Activated CD4-positive, alpha-beta T cell treated with anti-CD3 and anti-CD28 coated beads, Interleukin-10, Interleukin-2, amounts not matched to agents 100 ng/mL and 50 ng/mL, durations not matched to agents 16 hours and 8 hours (primary cell): ENCODE measurements at places on chromosomes 12 and 14.

DNA sequence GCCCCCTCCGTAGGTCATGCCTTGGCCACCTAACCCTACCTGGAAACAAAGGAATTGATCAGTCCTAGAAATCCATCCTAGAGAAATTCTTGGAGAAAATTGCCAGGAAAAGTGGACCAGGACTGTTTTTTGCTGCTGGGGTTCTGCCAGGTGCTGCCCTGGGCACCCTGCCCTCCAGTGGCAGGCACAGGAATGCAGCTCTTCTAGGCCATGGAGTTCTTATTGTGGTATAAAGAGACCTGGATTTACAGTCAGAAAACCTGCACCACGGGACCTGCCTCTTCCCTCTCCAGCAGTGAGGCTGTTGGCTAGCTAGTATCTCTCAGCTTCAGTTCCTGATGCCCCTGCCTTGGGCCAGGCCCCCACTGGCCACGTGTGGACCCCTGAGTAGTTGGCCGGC, 59.7 kb downstream of the SLC24A4 start:
- DNase-seq = no peak

GRCh38 chr14:63677891-63678379, 36.3 kb upstream of the WDR89 start:
- no peak for DNase-seq

GRCh38 chr14:105602243-105602750, 75.9 kb downstream of the TMEM121 start:
- no peak for DNase-seq

GRCh38 chr14:65860956-65861611, 448.6 kb downstream of the FUT8 start:
- no peak for DNase-seq

DNA sequence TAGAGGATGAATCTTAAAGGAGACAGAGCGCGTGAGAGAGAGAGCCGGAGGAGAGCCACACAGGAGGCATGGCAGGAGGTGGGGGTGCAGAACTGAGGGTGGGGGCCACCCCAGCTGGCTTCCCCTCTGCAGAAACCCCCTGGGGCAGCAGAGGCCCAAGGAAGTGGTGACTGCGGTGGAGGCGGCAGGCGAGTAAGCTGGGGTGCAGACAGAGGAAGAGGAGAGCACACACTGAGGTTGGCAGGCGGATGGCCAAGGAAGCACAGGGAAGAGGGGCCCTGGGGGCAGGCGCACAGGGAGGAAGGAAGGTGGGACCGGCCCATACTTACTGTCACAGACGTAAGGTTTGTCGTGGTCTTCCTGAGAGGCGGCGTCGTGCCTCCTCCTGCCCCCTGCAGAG, 179.8 kb downstream of the DPF3 start:
- peak; percentile 46 for DNase-seq

- no peak for DNase-seq
Measured at GRCh38 chr14:20905676-20906075, 14.5 kb downstream of the RNASE3 start.

DNA sequence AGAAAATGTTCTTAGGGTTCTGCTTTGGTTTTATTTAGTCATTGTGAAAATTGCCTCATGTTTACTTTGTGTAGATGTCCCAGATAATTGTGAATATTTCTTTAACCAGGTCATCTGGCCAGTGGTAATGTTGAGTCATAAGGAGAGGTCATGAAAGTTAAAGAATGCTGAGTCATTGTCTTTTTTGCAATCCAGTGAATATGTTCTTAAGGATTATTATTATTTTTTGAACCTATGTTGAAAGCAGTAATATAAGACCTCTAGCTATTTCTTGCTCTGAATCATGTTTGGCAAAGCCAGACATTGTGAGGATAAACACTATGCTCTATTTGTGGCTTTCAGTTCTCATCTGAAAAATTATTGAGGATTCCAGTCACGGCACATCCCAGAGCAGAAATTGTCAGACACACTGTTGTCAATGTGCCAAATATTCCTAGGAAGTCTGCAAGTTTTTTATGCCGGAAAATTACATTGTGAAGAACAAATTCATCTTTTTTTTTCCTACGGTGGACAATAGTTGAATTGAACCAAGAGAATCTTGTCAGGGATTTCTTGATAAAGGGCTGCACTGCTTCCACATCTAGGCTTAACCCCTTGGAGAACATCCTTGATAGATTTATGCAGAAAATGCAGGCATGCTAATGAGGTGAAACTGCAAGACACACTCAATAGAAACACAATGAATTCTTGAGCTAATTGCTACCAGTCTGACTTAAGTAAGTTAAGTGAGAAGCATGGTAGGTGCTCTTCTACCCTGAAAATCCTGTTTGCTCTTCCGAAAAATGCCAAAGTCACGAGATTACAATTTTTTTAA, 369.6 kb downstream of the ATP23 start:
- DNase-seq = no peak

DNA sequence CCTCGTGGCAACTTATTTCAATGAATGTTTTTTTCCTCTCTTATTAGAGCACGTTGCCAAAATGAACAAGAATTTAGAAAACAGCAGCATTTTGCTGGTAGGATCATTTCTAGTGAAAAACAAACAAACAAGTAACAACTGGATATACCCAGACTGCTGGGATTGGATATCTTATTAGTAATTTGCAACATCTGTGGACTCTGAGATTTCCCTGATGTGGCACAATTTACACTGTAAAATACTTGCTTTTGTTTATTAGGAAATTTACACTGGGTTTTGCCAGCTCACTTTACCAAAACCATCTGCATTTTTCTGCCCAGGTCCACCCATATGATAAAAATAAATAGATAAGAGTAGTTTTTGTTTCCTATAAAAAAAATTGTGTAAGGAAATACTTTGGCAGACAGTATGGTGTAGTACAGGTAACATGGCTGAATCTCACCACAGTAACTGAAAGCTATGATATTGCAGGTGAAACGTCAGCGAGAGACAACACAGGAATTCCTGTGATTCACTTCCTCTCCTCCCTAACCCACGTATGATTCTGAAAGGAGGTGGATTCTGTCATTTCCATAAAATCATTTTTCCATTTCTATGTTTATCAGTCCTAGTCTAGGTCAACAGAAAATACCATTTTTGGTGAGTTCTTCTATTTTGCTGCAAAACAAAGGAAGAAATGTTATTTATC, 176.2 kb upstream of the NOVA1 start:
- DNase-seq = no peak

GRCh38 chr14:54085841-54086240, 129.2 kb upstream of the BMP4 start:
- no peak for DNase-seq

GRCh38 chr14:106187216-106187615, 660.8 kb downstream of the TMEM121 start:
- no peak for DNase-seq
